Bladder microvascular endothelial cell (primary cell): ENCODE measurements at places on chromosomes 1 and 21. TPM values are rescaled to one million over a fixed set of nuclear protein-coding genes. Genes with fewer than 3 reads are reported as not detected.

Gene SPRR4
- total RNA-seq = not detected in 2 replicates

Gene TDRD5
- not detected in 2 replicates for total RNA-seq

Gene COL6A1
- 9.9 and 25.9 TPM in 2 replicates for total RNA-seq

Gene TRIM58
- total RNA-seq = 0.06 TPM in 1 of 2 replicates, not detected in the other

Gene TNFRSF18
- total RNA-seq = 1.0 TPM in 1 of 2 replicates, not detected in the other

Gene SLC22A15
- total RNA-seq = 0.16 TPM in 1 of 2 replicates, not detected in the other

Gene OR2L13
- not detected in 2 replicates for total RNA-seq

Gene CASZ1
- 4.0 and 4.5 TPM in 2 replicates for total RNA-seq

Gene GBP7
- total RNA-seq = not detected in 2 replicates

Gene S100A9
- total RNA-seq = 0.97 and 1.2 TPM in 2 replicates

Gene ATAD3C
- 1.4 TPM in 1 of 2 replicates, not detected in the other for total RNA-seq

Gene VASH2
- 0.31 TPM in 1 of 2 replicates, not detected in the other for total RNA-seq

Gene ROR1
- total RNA-seq = 0.16 and 0.57 TPM in 2 replicates

Gene CACYBP
- total RNA-seq = 234 and 509 TPM in 2 replicates

Gene KCNQ4
- not detected in 2 replicates for total RNA-seq

Gene NHLH1
- total RNA-seq = 0.06 TPM in 1 of 2 replicates, not detected in the other

Gene S100A10
- total RNA-seq = 122 and 213 TPM in 2 replicates

Gene FAM110D
- total RNA-seq = 3.1 and 7.9 TPM in 2 replicates

Gene PLA2G2D
- total RNA-seq = not detected in 2 replicates

Gene SLFNL1
- total RNA-seq = 0.32 and 0.69 TPM in 2 replicates

Gene CRYAA
- not detected in 2 replicates for total RNA-seq

Gene SPATA1
- 0.81 and 0.82 TPM in 2 replicates for total RNA-seq

Gene PGBD5
- total RNA-seq = 0.16 and 0.25 TPM in 2 replicates

Gene ADAM30
- not detected in 2 replicates for total RNA-seq

Gene CTSK
- 0.81 and 2.5 TPM in 2 replicates for total RNA-seq

Gene ELOA
- total RNA-seq = 14.7 and 23.9 TPM in 2 replicates

Gene ZNF281
- total RNA-seq = 15.7 and 27.6 TPM in 2 replicates

Gene NUDT4B
- 17.8 and 36.6 TPM in 2 replicates for total RNA-seq

Gene FAM3B
- not detected in 2 replicates for total RNA-seq

Gene CASQ2
- not detected in 2 replicates for total RNA-seq

Gene CD84
- not detected in 2 replicates for total RNA-seq

Gene KCNJ6
- total RNA-seq = under 0.01 TPM in 1 of 2 replicates, not detected in the other

Gene VWA5B1
- total RNA-seq = not detected in 2 replicates

Gene SMCP
- not detected in 2 replicates for total RNA-seq

Gene VTCN1
- total RNA-seq = not detected in 2 replicates

Gene DFFB
- total RNA-seq = 6.5 and 9.4 TPM in 2 replicates

Gene FAM72A
- 2.3 and 2.9 TPM in 2 replicates for total RNA-seq

Gene NUF2
- total RNA-seq = 9.2 and 14.2 TPM in 2 replicates

Gene ATF6
- total RNA-seq = 29.8 and 77.5 TPM in 2 replicates

Gene RBM15
- total RNA-seq = 24.6 and 40.0 TPM in 2 replicates

Gene FAM72B
- total RNA-seq = 2.3 and 4.0 TPM in 2 replicates

Gene PODN
- total RNA-seq = under 0.01 and 0.25 TPM in 2 replicates

Gene MX1
- 25.7 and 41.3 TPM in 2 replicates for total RNA-seq

Gene CD1B
- not detected in 2 replicates for total RNA-seq

Gene BARHL2
- under 0.01 TPM in 1 of 2 replicates, not detected in the other for total RNA-seq

Gene CFHR5
- not detected in 2 replicates for total RNA-seq

Gene CYYR1
- total RNA-seq = 7.5 and 20.6 TPM in 2 replicates
